ENCODE measurements at places on chromosomes 12 and 14.

- DNase-seq = no peak
Measured at GRCh38 chr12:81206429-81206828, 128.6 kb downstream of the ACSS3 start.

DNA sequence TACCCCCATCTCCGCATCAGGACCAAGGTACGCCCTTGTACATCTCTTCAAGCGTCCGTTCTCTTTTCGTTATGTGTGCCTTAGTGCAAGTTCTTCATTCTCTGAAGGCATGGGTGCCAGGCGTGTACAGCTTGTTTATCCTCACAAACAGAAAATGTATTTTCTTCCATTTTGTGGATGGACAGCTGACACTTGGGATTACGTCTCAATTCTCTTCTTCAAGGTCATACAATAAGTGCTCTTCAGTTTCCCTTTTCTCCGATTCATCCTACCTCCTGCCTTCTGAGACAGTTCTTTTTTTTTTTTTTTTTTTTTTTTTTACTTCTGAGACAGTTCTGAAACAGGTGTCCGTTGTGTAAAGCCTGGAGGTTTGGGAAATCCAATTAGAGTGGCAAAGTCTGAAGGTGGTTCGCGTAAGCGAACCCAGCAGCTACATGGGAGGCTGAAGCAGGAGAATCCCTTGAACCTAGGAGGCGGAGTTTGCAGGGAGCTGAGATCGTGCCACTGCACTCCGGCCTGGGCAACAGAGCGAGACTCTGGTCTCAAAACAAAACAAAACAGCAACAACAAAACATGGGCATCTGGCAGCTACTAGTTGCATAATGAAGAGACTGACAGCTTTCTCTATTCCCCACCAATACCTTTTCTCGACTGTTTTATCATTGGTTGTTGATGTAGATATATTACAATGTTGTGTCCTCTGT, 734 bp downstream of the COX6A1 start:
- DNase-seq = no peak

GRCh38 chr12:125166041-125166440, 100.8 kb downstream of the AACS start:
- no peak for DNase-seq

GRCh38 chr14:33307691-33308251, 369.1 kb downstream of the NPAS3 start:
- DNase-seq = peak; percentile 13

DNA sequence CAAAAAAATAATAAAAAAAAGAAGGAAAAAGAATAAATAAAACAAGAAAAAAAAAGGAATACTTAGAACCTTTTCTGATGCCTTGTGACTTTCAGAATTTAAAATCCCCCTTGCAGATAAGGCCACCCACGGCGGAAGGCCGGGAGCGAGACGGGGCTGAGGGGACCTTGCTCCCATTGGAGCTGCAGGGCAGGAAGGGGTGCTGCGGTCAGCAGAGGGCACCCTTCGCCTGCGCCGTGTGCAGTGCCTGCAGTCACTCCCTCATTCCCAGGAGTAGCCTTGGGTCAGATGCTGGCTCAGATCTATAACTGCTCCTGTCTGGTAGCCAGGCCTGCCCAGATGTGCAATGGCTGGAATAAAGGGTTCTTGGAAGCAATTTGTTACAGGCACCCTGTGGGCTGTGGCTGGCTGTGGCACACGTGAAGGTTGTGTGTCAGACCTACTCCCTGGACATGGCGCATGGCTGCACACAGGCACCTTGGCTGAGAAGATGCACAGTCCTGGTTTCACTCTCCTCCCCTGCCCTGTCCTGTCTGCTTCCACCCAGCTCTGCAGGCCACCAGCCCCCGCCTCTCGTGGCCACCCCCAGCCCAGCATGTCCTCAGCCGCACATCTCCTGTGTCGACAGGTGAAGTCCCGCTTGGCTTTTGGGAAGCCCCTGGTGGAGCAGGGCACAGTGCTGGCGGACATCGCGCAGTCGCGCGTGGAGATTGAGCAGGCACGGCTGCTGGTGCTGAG, 13.4 kb upstream of the ALDH2 start:
- DNase-seq = peak; percentile 54

GRCh38 chr12:66804563-66804974, 125.7 kb upstream of the GRIP1 start:
- no peak for DNase-seq

- no peak for DNase-seq
Measured at GRCh38 chr12:61490526-61491498, 769.4 kb upstream of the USP15 start.

GRCh38 chr12:13304924-13305323, 108.4 kb downstream of the EMP1 start:
- DNase-seq = no peak
